Immature natural killer cell (primary cell): ENCODE measurements at places on chromosomes 4 and X. TPM values are rescaled to one million over a fixed set of nuclear protein-coding genes. Genes with fewer than 3 reads are reported as not detected.
A peak's percentile ranks its signal among the peaks of the same experiment; 100 is the strongest.

GRCh38 chrX:9943420-9943819 lies 23.7 kb upstream of the CLDN34 start:
- H3K4me1 ChIP-seq, result peaks cover 21% of the 10 kb centered on the region
- H3K27me3 ChIP-seq, result peaks cover 10% of the 10 kb centered on the region
- no peak overlapping the region for H3K4me3 ChIP-seq
- H3K27ac ChIP-seq, result no peak overlapping the region

GRCh38 chr4:151475035-151475714 lies 66.2 kb downstream of the FHIP1A start:
- H3K4me1 ChIP-seq, result no peaks in the 10 kb centered on the region
- peaks cover 3% of the 10 kb centered on the region for H3K27me3 ChIP-seq
- H3K36me3 ChIP-seq, result no peaks in the 10 kb centered on the region
- H3K27ac ChIP-seq, result no peak overlapping the region
- no peak for DNase-seq

SOD3 gene
- not detected for polyA plus RNA-seq

ABLIM2 gene
- 0.27 TPM for polyA plus RNA-seq

DCHS2 gene
- not detected for polyA plus RNA-seq

DNA sequence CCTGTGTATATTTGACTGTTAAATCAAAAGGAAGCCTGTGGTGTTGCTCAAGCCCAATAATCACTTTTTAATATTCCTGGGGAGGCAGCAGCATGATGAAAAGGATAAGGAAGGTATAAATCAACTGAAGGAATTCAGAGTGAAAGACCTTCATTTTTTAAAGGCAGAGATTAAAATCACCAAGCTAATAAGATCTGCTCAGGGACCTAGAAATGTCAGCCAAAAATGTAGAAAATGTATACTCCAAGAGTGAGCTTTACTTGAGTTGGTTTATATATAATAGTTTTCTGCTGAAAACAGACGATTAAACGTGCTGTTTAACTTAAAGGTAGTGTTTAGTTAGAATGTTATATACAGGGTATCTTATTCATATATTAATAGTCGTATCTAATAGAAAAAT lies 549.3 kb downstream of the IQCM start:
- H3K4me3 ChIP-seq, result no peak overlapping the region
- H3K27me3 ChIP-seq, result peaks cover 1% of the 10 kb centered on the region
- no peaks in the 10 kb centered on the region for H3K4me1 ChIP-seq
- H3K27ac ChIP-seq, result no peak overlapping the region
- no peak for DNase-seq

GRCh38 chr4:112296949-112297880 lies at the start of gene ALPK1:
TSS of gene ALPK1 (plus strand) at chr4:112297369.
- DNase-seq, result no peak
- peak within 1 kb of the TSS; percentile 62 for H3K4me3 ChIP-seq
- peaks cover 4% of the 10 kb centered on the region for H3K27me3 ChIP-seq
- no peak within 1 kb of the TSS for H3K27ac ChIP-seq

DNA sequence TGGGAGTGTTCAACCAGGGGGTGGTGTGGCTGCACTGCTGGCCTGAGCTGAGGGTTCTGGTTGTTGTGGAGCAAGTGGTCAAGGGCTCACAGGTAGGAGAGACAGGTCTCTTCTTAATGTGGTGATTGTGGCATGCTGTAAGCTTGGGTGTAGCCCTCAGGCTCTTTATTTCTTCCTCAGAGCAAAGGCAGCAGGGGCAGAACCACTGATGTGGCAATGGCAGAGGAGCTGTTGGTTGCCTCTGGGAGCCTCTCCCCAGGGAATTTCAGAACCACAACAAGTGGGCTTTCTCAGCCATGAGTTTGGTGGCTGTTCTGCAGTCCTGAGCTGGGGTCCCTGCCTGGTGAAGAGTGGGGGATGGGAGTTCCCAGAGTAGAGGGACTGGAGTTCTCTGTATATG lies 1017.2 kb downstream of the SH3BGRL start:
- no peak for DNase-seq
- H3K27me3 ChIP-seq, result peaks cover 2% of the 10 kb centered on the region
- H3K27ac ChIP-seq, result no peak overlapping the region
- H3K36me3 ChIP-seq, result no peaks in the 10 kb centered on the region
- H3K4me3 ChIP-seq, result no peak overlapping the region
- no peaks in the 10 kb centered on the region for H3K4me1 ChIP-seq

TRPC5OS gene
- not detected for polyA plus RNA-seq

HPGD gene
- polyA plus RNA-seq, result 5.6 TPM

DNA sequence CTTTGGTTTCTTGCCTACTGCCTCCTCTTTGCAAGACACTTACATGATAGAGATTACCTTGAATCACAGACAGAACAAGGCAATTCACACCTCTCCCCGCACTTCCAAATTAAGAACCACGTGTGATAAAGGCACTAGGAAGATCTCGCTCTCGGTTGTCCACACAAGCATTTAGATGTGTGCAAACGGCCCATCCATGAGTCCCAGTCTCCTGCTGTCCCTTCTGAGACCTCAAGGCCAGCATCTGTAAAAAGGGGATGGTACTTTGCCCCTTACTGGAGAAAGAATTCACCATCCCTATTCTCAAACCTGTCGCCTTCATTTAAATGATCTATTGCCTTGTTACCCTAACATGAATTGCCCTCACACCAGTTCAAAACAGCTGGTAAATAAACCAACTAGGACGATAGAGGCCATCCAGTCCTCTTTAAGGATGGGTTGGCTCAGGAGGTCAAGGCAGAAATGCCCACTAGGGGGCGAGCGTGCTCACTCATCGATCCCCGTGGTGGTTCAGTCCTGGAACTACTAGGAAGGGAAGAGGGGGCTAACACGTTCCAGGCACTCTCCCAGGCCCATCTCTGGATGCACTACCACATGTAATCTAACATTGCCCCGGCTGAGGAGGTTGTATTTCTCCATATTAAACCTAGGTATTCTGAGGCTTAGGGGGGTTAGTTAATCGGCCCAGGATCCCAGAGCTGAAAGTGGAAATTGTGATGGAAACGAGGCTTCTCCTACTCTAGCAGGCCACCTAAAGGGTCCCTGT lies 95.8 kb downstream of the DHX15 start:
- peaks cover 5% of the 10 kb centered on the region for H3K4me1 ChIP-seq
- DNase-seq, result peak; percentile 29
- H3K27me3 ChIP-seq, result peaks cover 2% of the 10 kb centered on the region
- H3K4me3 ChIP-seq, result no peak overlapping the region

FRG2 gene
- not detected for polyA plus RNA-seq

GRCh38 chrX:140088438-140088837 lies 123.1 kb upstream of the CXorf66 start:
- no peaks in the 10 kb centered on the region for H3K36me3 ChIP-seq
- H3K27me3 ChIP-seq, result peaks cover 5% of the 10 kb centered on the region
- no peak overlapping the region for H3K4me3 ChIP-seq

SOWAHD gene
- polyA plus RNA-seq, result 0.69 TPM

- no peak for DNase-seq
- H3K4me1 ChIP-seq, result no peaks in the 10 kb centered on the region
- no peak overlapping the region for H3K4me3 ChIP-seq
- H3K36me3 ChIP-seq, result peaks cover 23% of the 10 kb centered on the region
- H3K27me3 ChIP-seq, result no peaks in the 10 kb centered on the region
Observed at GRCh38 chr4:139374251-139374650, 72.0 kb upstream of the NDUFC1 start.

GRCh38 chr4:8353912-8354453 lies 84.4 kb downstream of the HTRA3 start:
- peaks cover 1% of the 10 kb centered on the region for H3K27me3 ChIP-seq
- H3K36me3 ChIP-seq, result no peaks in the 10 kb centered on the region
- DNase-seq, result no peak
- H3K4me1 ChIP-seq, result no peaks in the 10 kb centered on the region
- no peak overlapping the region for H3K27ac ChIP-seq
- no peak overlapping the region for H3K4me3 ChIP-seq

GRCh38 chr4:129336457-129337227 lies 240.7 kb downstream of the C4orf33 start:
- H3K36me3 ChIP-seq, result no peaks in the 10 kb centered on the region
- no peak for DNase-seq
- no peak overlapping the region for H3K4me3 ChIP-seq
- H3K27ac ChIP-seq, result no peak overlapping the region
- peaks cover 9% of the 10 kb centered on the region for H3K27me3 ChIP-seq
- H3K4me1 ChIP-seq, result no peaks in the 10 kb centered on the region

DNA sequence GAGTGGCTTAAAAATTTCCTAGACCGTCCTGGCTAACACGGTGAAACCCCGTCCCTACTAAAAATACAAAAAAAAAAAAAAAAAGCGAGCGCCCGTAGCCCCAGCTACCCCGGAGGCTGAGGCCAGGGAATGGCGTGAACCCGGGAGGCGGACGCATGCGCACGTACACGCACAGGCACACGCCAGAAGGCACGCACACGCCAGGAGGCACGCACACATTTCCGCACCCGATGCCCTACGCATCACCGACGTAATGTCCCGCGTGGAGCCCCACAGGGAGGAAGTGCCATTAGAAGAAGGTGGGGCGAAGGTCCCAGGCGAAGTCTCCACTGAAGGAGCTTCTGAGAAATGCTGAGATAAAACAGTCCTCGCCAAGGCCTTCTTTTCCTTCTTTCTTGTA lies 41.4 kb downstream of the NLGN4X start:
- no peak for DNase-seq
- no peak overlapping the region for H3K4me3 ChIP-seq
- H3K4me1 ChIP-seq, result no peaks in the 10 kb centered on the region
- H3K27me3 ChIP-seq, result peaks cover 2% of the 10 kb centered on the region
- no peak overlapping the region for H3K27ac ChIP-seq
- no peaks in the 10 kb centered on the region for H3K36me3 ChIP-seq

ARMCX2 gene
- polyA plus RNA-seq, result 1.00 TPM
